ENCODE measurements at places on chromosomes 2 and 18. TPM values are rescaled to one million over a fixed set of nuclear protein-coding genes. Genes with fewer than 3 reads are reported as not detected.

GRCh38 chr2:38539086-38539485 lies 63.6 kb downstream of the HNRNPLL start:
- no peak for DNase-seq

- DNase-seq = no peak
Measured at GRCh38 chr2:63497576-63497975, 90.7 kb downstream of the WDPCP start.

DNA sequence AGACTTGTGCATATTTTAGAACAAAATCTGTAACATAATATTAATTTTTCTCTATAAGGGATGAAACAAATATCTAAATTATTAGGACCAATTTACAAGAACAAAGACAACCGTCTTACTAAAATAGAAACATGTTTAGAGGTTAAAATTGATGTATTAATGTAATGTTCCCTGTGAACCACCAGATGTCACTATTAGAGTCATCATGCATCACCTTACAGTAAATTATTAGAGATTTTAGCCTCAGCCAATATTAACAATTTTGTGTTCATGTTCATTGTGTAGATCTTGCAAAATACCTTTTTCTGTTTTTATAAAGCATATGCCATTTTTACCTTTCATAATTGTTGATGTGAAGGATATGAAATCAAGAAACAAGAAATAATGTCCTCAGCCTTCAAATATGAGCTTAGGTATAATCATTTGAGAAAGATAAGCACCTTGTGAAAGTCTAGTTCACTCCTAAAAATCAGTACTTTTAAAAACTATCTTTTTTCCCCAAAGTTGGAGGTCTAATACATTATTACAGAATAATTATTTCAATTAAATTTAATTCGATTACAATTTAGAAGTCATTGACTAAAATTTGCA lies 344.3 kb upstream of the KCNH7 start:
- DNase-seq = no peak

- DNase-seq = no peak
Measured at GRCh38 chr18:25423760-25424159, 71.8 kb upstream of the ZNF521 start.

DNA sequence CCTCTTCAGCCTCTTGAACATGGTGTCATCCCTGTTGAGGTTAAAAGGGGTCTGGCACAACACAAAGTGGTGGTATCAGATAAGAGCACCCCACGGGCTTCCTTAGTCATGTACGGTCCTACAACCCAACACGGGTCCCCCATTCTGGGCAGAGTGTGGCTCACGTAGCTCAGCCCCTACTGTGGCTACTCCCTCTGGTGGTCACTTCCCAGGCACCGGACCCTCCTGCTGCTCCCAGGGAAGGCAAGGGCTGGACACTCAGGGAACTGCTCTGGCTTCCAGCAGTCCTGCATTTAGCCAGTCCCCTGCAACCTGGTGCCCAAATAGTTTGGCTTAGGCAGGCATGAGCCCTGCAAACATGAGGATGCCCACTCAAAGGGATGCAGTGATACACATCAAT lies 58.6 kb downstream of the GALNT14 start:
- DNase-seq = no peak

The CYS1 gene
- 20.8 TPM for total RNA-seq

- DNase-seq = no peak
Measured at GRCh38 chr2:11227595-11227994, 72.3 kb downstream of the SLC66A3 start.

- no peak for DNase-seq
Measured at GRCh38 chr2:61906186-61906470, 654 bp downstream of the COMMD1 start.

The ERICH2 gene
- not detected for total RNA-seq

The AGXT gene
- total RNA-seq = not detected

The CYTIP gene
- 1.3 TPM for total RNA-seq

DNA sequence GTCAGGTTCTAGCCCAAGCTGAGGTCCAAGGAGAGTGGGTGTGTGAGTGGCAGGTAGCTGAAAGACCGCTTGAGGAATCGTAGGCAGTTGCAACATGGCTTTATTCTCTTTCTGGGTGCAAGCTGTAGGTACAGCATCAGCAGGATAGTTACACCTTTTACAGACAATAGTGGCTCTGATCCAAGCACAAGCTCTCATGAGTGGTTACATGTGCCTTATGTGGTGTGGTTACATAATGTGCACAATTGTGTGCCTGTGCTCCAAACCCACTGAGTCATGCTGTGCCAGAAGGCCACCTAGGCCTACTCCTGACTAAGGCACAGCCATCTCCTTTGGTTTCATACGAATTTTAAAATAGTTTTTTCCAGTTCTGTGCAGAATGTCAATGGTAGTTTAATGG lies 227.6 kb downstream of the SATB2 start:
- no peak for DNase-seq

DNA sequence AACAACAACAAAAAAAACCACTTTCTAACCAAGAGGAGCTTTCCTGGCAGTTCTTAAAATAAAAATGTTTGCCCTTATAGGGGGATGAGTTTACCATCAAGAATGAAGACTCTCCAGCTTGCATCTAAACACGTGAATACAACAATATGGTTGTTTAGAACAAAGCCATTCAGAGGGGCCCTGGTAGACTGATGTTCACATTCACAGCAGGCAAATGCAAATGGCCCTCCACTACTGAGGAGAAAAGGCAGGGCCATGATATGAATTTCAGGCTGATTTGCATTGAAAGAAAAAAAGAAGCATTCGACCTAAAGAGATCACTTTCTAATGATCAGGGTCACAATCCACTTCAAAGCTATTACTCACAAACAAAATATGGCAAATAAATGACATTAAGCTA lies 65.3 kb upstream of the OTOS start:
- no peak for DNase-seq

DNA sequence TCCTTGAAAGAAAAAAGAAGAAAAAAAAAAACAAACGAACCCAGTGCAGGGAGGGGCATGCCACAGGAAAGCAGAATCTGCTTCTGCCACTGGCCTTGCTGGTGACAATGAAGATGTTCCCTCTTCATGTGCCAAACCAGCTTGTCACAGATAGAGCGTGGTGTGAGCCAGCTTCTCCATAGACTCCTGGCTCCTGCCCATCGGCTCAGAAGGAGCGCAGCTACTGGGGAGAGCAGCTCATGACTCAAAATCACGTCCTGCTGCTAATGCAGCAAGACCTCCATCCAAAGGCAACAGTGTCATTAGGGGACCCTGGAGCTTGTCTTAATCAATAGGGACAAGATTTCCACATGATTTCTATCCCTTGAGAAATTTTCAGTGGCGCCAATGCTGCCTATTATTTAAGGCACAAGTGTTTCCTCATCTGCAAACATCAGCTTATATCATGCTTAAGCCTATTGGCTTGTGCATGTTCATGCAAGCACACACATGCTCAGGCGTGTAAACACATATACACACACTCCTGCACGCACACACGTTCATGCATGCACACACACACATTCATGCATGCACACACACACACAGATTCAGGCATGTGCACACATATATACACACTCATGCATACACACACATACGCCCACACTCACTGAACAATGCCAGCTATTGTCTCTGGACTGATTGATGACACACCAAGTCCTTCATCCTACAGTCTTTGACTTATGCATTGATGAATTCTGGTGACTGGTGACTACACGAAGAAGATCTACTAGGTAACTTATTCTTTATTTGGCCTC lies 682.0 kb upstream of the ID2 start:
- DNase-seq = no peak

GRCh38 chr2:37610638-37611289 lies 60.7 kb downstream of the CDC42EP3 start:
- no peak for DNase-seq

The GREB1 gene
- 0.07 TPM for total RNA-seq

The PROKR1 gene
- total RNA-seq = 0.14 TPM

GRCh38 chr18:69725009-69725408 lies 222.7 kb downstream of the CD226 start:
- no peak for DNase-seq

GRCh38 chr2:188978291-188979081 lies 4.3 kb downstream of the COL3A1 start:
- peak; percentile 33 for DNase-seq

DNA sequence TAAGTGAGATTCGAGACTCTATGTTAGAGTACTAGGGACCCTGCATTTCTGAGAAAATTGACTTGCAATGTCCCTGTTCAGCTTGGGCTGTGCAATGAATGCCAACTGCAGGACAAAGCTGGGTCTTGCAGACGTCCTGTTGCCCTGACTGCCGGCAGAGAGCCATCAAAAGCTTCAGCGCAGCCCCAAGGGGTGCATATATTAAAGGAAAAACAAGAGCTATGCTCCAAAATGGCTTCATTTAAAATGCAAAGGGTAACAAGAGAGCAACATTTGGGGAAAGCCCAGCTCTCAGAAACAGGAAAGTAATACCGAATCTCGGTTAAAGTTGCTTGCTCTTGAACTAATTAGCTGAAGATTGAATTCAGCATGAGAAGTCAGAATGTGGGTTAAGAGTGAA lies 110.9 kb upstream of the PNPT1 start:
- no peak for DNase-seq

GRCh38 chr18:31275722-31276463 lies 42.1 kb upstream of the DSG1 start:
- DNase-seq = no peak

- no peak for DNase-seq
Measured at GRCh38 chr2:235701206-235701981, 207.6 kb downstream of the AGAP1 start.

DNA sequence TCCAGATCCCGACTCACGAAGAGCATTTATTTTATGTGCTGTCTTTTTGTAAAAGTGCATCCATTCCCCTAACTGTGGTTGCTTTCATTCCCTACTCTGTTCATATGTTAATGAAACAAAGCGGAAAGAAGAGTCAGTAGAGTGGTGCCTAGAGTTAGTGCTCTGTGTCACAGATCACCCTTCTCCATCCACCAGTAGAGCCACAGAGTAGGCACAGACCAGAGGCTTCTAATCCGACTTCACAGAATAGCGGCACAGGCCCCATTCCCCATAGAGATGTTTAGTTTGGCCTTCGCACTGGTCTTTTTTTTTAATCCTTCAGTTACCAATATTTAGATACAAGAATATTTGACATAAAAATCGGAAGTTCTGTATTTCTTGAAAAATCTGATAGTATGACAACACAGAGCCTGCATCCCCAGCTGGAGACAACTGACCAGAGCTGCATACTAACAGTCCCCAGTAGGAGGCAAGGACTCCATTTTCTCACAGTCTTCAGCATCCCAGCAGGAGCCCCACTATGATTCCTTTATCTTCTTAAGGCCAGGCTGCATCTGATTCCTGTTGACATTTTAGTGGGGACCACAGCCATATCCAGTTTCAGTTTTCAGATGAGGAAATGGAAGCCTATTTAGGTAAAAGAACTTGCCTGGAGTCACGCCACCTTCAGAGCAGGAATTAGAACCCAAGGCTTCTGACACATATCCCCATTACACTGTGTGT lies 7.0 kb downstream of the G6PC2 start:
- no peak for DNase-seq

The CTIF gene
- 12.9 TPM for total RNA-seq

GRCh38 chr2:197934261-197934933 lies 130.0 kb downstream of the PLCL1 start:
- no peak for DNase-seq

- no peak for DNase-seq
Measured at GRCh38 chr18:31429623-31430022, 17.9 kb upstream of the DSG3 start.

GRCh38 chr2:9473985-9474360 lies 378 bp upstream of the IAH1 start:
- DNase-seq = no peak

GRCh38 chr18:13103366-13103765 lies 112.2 kb downstream of the CEP192 start:
- no peak for DNase-seq

The MAL gene
- total RNA-seq = 63.8 TPM

GRCh38 chr2:237057893-237058300 lies 27.8 kb upstream of the COPS8 start:
- no peak for DNase-seq

The ALPI gene
- total RNA-seq = not detected

- DNase-seq = no peak
Measured at GRCh38 chr2:220335591-220335915, 708.1 kb downstream of the SLC4A3 start.

The IL36B gene
- total RNA-seq = not detected

DNA sequence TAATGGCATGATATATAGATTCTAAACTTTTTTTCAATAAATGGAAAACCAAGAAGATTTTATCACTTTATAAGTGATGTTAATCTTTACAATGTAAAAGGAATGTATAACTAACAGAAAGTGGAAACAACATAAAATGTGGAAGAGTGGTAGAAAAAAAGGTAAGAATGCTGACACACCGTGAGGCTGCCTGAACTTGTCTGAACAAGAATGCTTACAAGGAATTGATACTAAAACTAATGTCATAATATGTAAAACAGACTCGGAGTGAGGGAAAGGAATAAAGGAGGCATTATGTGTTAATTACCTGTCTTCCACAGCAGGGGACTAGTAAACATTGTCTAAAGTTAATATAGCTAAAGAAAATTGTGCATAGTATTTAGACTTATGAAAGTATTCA lies 958.8 kb upstream of the TMEFF2 start:
- no peak for DNase-seq

DNA sequence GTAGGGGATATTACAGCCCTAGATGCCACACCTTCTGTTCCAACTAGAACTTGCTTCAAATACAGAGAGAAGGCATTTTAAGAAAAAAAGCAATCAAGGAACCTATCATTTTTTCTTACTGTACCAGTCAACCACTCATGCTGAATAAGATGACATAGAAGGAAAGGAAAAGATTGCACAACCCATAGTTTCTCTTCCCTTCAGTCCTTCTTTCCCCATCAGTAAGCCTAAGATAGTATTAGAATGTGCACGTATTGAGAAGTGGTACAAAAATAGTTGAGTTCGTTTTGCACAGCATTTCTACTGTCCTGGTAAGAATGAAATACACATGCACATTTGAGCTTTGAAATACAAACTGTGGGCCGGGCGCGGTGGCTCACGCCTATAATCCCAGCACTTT lies 27.0 kb upstream of the HK2 start:
- no peak for DNase-seq

- DNase-seq = no peak
Measured at GRCh38 chr2:126749537-126749936, 93.6 kb downstream of the GYPC start.

DNA sequence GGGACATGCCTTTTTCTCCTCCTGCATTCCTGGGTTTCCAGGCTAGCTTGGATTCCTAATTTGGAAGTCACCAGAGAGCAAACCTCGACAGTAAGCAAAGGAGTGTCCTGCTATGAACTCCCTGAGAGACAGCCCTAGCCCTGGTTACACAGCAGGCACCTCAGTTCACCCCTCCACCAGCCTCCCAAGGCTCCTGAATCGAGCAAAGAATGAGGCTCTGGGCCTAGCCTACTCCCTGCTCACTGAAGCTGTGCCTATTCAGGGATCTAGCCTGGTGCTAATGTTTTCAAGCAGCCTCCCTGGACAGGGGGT lies 66.7 kb upstream of the RMDN2 start:
- DNase-seq = no peak

The ZNF514 gene
- 4.1 TPM for total RNA-seq

The SOWAHC gene
- 9.2 TPM for total RNA-seq

DNA sequence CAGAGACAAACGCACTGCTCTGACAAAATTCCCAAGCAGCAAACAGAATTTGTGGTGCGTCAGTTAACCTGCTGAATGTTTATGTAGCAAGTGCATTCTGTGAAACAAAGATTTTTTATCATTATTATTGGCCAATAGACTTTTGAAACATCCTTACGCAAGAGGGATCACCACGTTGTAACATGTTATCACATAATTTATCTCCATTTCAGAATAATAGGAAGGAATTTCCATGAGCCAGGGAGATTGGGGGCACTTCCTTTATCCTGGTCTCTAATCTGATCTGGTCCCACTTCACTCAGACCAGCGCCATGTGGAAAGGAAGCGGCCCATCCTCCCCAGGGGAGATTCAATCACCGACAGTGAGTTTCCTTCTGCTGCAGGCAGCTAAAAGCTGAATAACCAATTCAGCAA lies 166.1 kb downstream of the PID1 start:
- DNase-seq = no peak

Data from epithelial cell of proximal tubule (primary cell).